ENCODE measurements at places on chromosomes 3 and 15.

DNA sequence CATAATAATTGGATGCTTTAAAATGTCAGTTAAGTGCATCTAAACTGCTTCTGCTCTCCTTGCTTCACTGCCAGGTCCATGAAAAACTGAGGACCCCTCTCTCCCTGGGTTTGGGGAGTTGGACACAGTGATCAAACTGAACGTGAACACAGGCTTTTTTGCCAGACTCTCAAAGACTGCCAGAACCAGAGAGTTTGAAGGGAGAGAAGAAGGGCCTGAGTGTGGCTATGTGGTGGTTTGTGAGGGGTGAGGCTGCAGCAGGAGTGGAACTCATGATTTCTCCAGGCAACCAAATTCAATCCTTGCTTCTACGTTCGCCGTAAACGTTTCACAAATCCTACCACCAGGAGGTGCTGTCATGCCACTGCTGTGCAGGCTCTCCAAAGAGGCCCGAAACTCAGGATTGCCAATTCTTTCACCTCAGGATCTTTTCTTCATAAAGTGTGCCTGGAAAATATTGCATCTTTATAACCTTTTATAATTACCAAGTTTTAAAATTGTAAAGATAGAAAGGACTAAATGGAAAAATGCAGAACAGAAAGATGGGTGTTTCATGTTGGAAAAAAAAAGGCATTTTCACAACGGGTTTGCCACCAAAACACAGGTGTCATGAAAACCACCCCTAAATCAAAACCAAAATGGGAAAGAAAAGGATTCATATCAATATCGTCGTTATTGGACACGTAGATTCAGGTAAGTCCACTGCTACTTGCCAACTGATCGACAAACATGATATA lies 19.7 kb downstream of the TM4SF4 start:
- peak; percentile 55 for DNase-seq

DNA sequence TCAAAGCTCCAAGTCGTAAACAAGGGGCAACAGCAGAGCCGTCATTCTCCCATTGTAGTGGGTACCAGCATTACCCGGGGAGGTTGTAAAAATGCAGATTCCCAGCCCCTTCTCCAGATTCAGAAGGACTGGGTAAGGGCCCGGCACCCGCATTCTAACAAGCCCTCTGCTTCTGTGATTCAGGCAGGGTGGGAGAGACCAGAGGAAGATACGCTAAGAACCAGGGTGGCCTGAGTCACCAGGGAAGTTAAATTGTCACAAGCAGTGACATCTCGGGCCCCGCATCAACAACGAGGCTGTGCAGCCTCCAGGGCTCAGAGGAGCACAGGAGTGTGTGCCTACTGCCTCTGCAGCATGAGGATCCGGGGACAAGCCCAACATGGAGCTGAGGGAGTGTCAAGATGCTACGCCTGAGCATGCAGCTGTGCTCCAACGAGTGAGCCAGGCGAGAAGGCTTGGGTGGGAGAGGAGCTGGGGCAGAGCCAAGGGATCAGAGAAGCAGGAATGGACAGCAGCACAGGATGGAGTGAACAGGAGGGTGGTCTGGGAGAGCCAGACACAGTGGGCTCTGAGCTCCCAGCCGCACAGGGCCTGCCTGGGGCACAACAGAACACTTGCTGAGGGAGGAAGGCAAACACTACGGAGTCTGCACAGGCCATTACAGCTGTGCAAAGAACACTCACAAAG lies 68.5 kb downstream of the CPN2 start:
- DNase-seq, result no peak

GRCh38 chr15:25892126-25892525 lies 29.0 kb upstream of the ATP10A start:
- DNase-seq, result no peak

- no peak for DNase-seq
These were observed 172.8 kb upstream of the HES1 start for GRCh38 chr3:193962986-193963685.
